ENCODE measurements at places on chromosomes 7 and 10.

DNA sequence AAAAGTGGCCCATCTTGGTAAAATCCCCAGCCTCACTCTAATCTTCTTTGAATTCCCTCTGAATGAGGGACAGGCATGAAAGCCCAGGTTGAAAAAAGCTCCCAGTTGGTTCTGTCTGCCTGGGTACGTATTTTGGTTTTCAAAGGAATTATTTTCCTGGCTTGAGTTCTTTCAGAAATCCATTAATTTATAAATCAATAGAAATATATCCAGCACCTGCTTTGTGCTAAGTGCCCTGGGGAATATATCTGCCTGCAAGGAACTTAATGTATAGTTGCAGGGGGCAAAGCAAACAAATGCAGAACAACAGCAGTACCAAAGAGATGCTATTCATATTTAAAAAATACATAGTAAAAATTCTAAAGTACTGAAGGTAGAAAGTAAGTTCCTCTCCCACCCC lies 362.7 kb downstream of the REEP3 start:
- no peak for DNase-seq

- DNase-seq: no peak
These were observed 69.6 kb upstream of the HDAC9 start for GRCh38 chr7:18425838-18426445.

DNA sequence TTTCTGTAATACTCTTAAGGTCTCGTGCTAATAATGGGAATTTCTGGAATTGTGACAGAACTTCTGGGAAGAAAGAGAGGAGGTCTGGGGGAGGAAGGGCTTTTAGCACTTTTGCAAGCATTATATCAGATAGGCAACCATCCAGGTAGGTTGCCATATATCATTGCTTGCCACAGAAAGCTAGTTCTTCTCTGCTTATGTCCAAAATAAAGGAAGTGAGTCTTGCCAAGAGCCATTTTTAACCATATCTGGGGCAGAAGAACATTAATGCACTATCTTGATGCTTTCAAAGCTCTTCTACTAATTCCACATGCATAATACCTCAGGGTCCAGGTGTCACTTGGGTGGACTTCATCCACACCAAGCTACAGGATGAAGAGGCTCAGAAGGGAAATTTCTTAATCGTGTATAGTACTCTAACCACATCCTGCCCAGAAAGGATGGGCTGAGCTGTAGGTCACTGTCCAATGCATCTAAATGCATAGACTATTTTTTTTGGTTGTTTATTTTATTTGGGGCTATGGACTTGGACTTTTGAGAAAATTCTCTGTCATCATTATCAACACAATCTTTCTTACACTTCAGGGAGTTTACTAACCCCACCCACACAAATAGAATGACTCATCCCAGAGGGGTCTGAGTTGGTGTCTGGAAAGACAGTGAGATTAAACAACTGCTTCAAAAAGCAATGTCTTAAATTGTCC lies 68.9 kb upstream of the ADO start:
- no peak for DNase-seq

GRCh38 chr7:40571796-40572195 lies 437.0 kb downstream of the SUGCT start:
- no peak for DNase-seq

- no peak for DNase-seq
These were observed 226.6 kb downstream of the LRMDA start for GRCh38 chr10:75658036-75658435.

GRCh38 chr7:151201751-151202150 lies 8.5 kb downstream of the H2BK1 start:
- no peak for DNase-seq

- DNase-seq: peak; percentile 63
These were observed 26.5 kb upstream of the CNTNAP2 start for GRCh38 chr7:146090023-146090645.

- no peak for DNase-seq
These were observed 30.1 kb downstream of the CAV1 start for GRCh38 chr7:116554911-116555310.

- no peak for DNase-seq
These were observed 20.4 kb downstream of the PLEKHA8 start for GRCh38 chr7:30048582-30048981.

DNA sequence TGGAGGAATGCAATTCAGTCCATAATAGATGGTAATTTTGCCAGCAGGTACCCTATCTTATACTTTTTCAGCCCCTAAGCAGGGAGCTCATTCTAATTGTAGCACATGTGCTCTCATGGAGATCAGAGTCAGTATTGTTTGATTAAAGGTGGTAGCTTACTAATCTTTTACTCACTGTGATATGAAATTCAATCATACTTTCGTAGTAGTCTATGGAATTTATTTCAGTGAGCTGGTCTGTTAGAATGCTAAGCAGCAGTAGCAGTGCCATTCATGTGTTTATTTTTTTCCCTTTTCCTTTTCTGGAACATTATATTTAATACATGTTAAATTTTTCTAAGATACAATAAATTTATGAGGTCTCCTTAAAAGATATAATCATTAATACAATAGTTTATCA lies 109.0 kb downstream of the ST7 start:
- DNase-seq: no peak

GRCh38 chr7:133688483-133689239 lies 435.8 kb downstream of the EXOC4 start:
- DNase-seq: no peak

DNA sequence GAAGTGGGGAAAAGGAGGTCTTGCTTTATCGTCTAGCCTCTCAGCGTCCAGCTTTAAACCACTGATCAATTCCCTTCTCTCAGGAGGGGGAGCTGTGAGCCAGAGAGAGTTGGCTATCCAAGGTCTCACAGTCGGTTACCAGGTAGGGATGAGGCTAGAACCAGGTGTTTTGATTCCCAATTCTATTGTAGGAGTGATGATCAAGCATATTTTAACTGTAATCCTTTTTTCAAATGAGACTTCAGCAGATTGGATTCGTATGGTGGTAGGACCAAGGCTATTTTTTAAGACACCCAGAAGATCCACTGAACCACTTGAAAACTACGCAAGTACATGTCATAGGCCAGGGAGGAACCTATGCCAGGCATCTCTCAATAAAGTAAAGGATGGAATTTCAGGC lies 8.4 kb downstream of the MINDY4 start:
- DNase-seq: no peak

GRCh38 chr7:156353352-156353751 lies 287.2 kb upstream of the RNF32 start:
- no peak for DNase-seq

DNA sequence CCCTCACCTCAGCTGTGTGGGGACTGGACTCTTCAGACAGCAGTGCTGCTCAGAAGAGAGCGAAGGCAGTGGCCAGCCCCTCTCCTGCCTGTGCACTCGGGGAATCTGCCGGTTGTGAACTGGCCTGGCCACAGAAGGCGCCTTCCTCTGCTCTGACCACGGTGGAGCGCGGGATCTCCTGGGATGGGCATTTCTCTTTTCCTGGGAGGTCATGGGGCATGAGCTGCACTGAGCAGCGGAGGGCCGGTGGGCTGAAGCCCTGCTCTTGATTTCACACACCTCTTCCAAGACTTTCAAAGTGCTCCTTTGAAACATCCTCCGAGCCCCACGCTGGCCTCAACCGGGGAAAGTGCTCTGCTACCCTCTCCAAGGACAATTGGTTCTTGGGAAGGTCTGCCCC lies 125.6 kb upstream of the FAM20C start:
- no peak for DNase-seq

DNA sequence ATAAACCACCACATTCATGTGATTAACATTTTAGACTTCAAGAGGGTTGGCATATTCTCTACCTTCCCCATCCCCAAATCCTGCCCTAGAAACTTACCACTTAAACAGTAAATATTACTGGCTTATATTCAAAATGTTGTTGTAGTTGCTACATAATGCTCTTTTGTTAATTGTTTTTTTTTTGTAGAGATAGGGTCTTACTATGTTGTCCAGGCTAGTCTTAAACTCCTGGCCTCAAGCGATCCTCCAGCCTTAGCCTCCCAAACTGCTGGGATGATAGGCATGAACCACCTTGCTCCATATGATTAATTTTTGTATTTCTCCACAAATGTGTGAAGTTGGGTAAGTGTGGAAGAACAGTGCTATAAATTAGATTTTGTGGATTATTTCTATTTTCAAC lies 6.5 kb downstream of the PDK4 start:
- no peak for DNase-seq

GRCh38 chr10:21813946-21814345 lies 189.6 kb downstream of the DNAJC1 start:
- no peak for DNase-seq

GRCh38 chr10:42149027-42149700 lies 489.2 kb downstream of the ZNF33B start:
- no peak for DNase-seq

DNA sequence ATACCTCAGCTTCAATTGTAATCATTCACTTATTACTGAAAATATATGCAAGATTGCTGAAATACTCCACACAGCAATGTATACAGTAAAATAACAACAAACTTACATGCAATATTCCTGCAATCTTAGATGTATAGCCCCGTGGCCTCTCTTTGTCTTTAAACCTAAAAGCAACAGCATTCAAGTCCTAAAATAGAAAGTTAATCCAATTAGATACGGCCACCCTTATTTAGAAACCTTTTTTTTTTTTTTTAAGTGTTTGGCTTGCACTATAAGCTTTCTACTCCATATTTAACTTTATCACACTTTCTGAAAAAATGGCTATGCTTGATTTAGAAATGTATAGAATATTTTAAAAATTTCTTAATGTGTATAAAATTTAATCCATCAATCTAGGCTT lies 67.6 kb downstream of the IDE start:
- no peak for DNase-seq

Data from RPMI8226 (cell line).